ENCODE measurements at places on chromosomes 6 and 20.

DNA sequence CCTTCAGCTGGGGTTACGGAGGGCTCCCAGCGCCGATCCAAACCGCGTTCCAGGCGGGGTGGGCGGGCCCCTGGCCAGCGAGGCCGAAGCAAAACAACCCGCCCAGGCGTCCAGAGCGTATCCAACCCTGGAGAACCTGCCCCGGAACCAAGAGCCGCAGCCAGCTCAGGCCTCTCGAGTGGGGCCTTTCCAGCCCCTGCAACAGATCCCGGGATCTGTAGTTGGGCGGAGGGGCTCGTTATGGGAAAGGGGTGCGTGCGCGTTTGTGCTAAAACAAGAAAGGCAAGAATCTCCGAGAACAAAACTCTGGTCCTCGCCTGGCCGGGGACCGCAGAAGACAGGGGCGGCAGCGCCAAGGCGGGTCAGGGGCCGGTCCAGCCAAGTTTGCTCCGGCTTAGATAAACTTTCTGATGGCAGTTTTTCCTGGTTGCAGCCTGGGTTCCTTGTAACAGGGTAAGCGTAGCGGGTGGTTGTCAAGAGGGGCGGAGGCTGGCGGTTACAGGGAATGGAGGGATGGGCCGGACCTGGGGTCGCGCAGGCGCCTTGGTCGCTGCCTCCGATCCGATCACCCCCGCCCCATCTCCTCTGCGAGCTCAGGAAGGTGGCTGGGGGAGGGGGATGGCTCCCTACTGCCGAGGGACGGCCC lies 448 bp upstream of the RIN2 start:
- no peak for DNase-seq

DNA sequence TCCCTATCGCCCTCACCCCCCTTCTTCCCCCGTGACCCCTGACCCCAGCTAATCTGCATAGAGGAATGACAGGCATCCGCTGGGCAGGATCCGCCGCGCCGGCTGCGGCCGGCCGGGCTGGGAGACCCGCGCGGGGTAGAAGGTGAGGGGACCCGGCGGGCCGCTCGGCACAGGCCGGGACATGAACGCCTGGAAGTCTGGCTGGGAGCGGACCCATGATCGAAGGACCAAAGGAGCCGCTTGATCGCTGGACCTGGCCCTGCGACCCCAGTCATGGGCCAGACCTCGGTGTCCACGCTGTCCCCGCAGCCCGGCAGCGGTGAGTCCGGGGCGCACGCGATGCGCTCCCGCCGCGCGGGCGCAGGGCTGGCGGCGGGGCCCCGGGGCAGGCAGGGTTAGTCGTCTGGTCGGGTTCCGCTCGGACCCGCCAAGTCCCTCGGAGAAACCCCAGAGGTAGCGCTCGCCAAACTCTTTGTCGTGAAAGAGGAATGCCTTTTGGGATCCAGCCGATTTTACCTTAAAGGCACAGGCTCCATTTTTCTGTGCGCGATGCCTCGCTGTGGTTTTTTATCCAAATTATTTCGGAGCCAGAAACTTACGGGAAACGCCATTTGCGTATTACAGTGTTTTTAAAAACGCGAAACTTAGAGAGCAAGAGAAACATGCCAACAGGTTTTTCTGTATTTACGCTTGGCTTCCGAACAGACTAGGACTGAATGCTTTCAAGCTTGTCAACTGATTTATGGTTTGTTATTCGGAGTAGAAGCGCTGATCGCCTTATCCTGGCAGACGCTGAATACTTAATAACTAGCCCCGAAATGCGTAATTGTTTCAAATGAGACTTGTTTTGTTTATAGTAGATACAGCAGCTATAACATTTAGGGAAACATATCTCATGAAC lies at the start of gene PHACTR2:
TSS of gene PHACTR2 (plus strand) at position 75 of the 901 bp plus-strand sequence. CDS start at position 274, 199 bp downstream.
- peak; percentile 58 for DNase-seq

- DNase-seq: no peak
Measured at GRCh38 chr6:128158496-128158895, 257.6 kb upstream of the THEMIS start.

- DNase-seq: no peak
Measured at GRCh38 chr6:28336284-28337120, 554 bp upstream of the ZSCAN31 start.

- DNase-seq: no peak
Measured at GRCh38 chr6:36339146-36339545, 2.5 kb upstream of the BNIP5 start.

DNA sequence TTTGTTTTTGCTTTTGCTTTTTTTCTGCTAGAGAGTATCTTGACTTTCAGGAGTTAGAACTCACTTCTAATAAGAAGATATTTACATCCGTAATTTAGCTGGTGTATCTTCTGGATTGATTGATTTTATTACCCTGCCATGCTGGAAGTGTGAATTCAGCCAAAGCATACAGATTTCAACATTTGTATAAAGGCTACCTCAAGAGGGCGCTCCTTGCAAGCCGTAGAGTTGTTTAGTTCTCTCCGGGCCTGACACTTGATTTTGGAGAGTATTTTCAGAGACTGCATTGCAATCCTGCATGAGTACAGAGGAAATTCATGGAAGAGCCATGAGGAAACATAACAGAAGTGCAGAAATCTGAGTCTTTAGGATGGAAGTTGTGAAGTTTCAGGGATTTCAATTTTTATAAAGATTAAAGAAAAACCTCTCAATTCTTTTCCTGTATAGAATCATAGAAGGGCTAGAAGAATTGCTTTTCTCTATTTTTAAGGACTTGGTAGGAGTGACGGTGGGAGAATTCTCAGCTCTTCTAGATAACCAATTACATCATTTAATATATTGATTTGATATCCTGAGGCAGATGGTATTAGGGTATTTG lies 66.7 kb upstream of the TIAM2 start:
- peak; percentile 36 for DNase-seq

DNA sequence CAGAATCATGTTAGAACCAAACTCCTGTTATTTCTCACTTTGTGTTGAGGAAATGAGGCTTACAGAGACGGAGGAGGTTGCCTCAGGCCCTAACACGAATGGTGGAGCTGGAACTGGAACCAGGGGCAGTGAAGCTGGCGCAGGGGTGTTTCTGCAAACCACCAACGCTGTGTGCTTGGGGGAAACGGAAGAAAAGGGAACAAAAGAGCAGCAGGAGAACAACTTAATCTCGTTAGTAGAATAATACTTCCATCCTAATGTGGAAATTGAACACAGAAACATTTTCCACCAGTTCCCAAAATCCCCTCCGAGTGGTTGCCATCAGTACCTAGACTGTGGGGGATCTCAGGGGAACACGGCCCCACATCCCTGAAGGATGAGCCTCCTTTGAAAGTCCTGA lies 103.4 kb upstream of the FRMD1 start:
- DNase-seq: no peak

DNA sequence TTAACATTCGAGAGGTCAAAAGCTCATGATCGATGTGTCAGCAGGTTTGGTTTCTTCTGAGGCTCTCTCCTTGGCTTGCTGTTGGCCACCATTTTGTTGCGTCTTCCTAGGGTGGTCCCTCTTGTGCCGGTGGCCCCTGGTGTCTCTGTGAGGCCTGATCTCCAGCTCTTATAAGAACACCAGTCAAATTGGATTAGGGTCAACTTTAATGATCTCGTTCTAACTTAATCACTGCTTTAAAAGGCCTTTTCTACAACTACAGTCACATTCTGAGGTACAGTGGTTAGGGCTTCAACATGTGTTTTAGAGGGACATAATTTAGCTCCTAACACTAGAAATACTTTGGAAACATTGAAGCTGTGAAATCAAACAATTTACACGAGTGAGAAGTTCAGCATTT lies 240.8 kb upstream of the KCNQ5 start:
- DNase-seq: no peak

DNA sequence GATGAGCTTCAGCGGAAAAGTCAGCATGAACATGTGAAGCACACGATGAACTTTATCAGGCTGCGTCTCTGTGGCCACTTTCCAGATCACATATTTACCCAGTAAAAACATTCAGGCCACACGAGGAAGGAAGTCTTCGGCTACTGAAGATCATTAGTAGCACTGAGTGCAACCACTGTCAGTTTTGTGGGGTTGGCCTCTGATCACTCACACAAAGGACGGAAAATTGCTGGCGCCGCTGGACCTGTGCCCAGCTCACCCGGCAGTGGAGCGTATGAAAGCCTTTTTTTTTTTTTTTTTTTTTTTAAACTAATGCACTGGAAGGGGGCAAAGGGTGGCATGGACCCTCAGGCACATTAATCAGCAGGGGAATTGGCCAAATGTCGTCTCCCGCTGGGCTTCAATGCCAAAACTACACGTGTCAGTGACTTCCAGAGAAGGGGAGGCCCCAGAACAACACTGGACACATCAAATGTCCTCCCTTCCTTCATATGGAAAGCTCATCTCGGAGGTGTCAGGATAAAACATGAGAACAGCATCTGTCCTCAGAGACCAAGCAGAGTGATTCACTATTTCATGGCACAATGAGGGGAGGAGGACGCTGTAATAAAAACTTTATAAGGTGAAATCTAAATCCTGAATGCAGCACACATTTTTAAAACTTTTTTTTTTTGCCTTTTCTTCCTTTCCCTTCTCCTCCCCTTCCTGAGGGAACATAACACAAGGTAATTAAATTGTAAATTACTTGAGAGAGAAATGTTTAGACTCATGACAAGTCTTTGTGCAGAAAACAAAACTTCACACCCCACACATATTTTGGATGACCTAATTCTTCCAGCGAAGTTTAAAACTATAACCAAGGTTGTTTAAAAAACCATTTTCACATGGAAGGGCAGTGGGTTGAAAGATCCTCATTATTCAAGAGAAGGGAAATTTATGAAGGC lies 223.4 kb downstream of the FOXC1 start:
- DNase-seq: no peak

- DNase-seq: no peak
Measured at GRCh38 chr6:45597424-45597823, 219.7 kb upstream of the SUPT3H start.

DNA sequence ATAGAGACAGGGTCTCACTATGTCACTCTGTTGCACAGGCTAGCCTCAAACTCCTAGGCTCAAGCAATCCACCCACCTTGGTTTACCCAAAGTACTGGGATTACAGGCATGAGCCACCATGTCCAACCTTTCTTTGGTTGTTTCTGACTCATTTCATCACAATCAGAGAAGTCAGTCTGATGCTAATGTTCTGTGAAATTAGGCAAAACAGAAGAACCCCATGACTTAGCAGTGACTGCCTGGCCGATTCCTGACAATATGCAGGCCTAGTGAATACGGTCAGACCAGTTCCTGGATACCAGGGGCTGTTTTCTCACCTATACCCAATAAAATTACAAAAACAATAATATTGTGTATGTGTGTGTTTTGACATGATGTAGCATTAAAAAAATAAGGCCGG lies 58.8 kb upstream of the BTN3A2 start:
- DNase-seq: no peak

GRCh38 chr20:22921595-22922421 lies 113.3 kb upstream of the SSTR4 start:
- DNase-seq: no peak

DNA sequence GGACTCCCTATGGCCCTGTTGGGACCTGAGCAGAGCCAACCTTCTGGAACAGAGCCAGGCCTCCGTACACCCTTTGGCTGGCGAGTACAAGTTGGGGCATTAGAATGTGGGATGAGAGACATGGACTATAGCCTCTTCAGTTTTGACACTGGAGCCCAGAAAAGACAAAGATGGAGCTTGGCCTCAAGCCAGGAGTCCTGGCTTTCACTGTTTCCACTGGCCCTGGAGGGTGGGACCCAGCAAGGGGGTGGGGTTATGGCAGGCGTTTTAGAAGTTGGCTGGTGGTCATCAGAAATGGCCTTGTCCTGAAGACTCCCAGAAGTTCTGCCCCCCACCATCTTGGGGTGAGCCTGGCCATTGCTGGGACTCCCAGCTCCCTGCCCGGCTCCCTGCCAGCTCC lies 21.8 kb downstream of the ITPR3 start:
- no peak for DNase-seq

- DNase-seq: no peak
Measured at GRCh38 chr20:52941808-52942207, 30.4 kb upstream of the TSHZ2 start.

GRCh38 chr20:62068997-62069396 lies 3.3 kb upstream of the TAF4 start:
- no peak for DNase-seq

DNA sequence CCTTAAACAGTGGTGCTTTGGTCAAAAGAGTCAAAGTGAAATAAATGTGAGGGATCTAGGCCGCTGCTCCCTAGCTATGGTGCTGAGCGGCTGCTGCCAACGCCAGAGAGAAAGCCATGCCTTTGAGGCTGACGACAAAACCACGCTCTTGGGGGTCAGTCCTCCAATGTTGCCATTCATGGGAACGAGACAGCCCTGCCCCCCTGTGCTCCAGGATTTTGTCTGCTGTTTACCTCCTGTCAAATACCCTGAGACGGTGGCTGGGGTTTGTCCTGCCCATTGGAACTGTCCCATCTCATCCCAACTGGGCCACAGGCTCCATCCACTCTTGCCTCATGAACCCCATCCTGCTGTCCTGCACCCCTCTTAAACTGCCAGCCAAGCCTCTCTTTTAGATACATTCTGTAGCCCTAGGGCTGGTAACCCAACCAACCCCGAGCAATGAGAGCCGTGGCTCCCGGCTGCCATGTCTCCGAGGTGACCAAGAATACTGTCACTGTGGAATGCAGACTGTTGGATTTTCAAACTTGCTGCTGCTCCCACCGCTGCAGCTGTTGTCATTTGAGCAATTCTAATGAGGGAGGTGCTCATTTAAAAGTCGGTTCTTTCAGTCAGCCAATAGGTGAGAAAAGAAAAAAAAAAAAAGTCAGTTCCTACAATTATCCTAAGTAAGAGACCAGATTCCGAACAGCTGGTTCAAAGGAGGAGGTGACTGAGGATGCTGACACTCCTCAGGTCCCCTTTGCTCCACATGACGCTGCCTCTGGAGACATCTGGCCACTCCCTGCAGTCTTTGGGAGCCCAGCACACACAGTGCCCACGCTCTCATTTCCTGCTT lies 73.1 kb upstream of the QKI start:
- DNase-seq: no peak

- DNase-seq: no peak
Measured at GRCh38 chr6:43178150-43178549, 3.8 kb upstream of the CUL9 start.

GRCh38 chr6:123640567-123641187 lies 3.9 kb upstream of the TRDN start:
- no peak for DNase-seq

GRCh38 chr6:100662264-100662663 lies 197.5 kb upstream of the SIM1 start:
- no peak for DNase-seq

- DNase-seq: no peak
Measured at GRCh38 chr6:108684771-108685329, 124.1 kb downstream of the FOXO3 start.

DNA sequence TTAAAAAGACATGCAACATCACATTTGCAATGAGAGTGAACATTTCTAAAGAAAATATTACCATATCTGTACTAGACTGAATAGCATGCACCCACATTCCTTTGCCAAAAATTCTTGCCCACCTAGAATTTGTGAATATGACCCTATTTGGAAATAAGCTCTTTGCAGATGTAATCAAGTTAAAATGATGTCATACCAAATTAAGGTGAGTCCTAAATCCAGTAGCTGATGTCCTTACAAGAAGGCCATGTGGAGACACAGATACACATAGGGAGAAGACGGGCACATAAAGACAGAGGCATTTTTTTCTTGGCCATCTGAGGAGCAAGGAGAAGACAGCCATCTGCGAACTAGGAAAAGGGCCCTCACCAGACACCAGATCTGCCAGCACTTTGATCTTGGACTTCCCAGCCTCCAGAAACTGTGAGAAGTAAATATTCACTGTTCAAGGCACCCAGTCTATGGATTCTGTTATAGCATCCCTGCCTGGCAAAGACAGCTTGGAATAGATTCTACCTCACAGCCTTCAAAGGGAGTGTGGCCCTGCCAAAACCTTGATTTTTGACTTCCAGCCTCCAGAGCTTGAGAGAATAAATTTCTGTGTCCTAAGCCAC lies 22.8 kb upstream of the ATXN1 start:
- DNase-seq: no peak
